ENCODE measurements at places on chromosomes 6 and 20.

DNA sequence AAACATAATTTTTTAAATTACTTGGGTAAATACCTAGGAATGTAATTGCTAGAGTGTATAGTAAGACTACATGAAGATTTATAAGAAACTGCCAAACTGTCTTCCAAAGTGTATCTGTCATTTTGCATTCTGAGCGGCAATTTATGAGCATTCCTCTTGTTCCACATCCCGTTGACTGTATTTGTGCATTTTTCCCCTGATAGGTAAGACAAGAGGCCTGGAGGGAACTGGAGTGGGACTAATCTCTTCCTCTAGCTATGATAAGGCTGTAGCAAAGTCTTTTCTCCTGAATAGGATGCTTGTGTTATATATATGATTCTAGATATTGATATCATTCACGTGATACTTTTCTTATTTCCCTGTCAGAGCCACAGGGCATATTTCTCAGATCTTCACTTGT is 1557.5 kb downstream of the GRIK2 start:
- no peak for DNase-seq

- DNase-seq: no peak
Measured at GRCh38 chr6:364609-365540, 26.7 kb upstream of the IRF4 start.

GRCh38 chr20:54576518-54576917 is 101.1 kb downstream of the DOK5 start:
- DNase-seq: no peak

- DNase-seq: no peak
Measured at GRCh38 chr6:25320459-25320858, 41.3 kb downstream of the CARMIL1 start.

DNA sequence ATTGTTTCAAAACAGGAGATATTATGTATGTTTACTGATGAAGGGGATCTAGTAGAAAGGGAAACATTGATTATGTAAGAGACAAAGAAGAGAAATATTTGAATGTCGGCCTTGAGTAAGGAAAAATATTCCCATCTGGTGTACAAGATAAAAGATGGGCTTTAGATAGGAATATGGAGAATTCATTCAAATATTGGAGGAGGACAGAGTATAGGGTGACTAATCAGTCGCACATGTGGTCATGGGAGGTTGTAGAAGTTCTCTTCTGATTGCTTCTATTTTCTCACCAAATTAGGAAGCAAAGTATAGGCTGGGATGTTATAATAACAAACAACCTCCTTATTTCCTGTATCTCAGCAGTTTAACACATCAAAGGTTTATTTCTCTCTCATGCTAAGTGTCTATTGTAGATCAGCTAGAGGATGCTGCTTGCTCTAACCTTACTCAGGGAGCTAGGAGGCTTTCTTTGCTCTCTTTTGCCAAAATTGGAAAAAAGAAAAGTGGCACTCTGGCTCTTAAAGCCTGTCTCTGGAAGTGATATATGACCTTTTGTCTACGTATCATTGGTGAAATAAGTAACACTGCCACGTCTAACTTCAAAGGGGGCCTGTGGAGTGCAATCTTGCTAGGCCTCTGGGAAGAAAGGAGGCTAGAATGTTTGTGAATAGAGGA is 1.2 kb upstream of the HDDC2 start:
- DNase-seq: peak; percentile 33

GRCh38 chr20:62741191-62741691 is 32.6 kb downstream of the NTSR1 start:
- peak; percentile 13 for DNase-seq
